ENCODE measurements at places on chromosomes 12 and 14.

GRCh38 chr12:116113398-116114130 lies 163.9 kb downstream of the MED13L start:
- DNase-seq = no peak

- DNase-seq = no peak
Measured at GRCh38 chr12:12281134-12281533, 14.3 kb upstream of the LRP6 start.

- no peak for DNase-seq
Measured at GRCh38 chr14:44490966-44491365, 16.1 kb downstream of the FSCB start.

DNA sequence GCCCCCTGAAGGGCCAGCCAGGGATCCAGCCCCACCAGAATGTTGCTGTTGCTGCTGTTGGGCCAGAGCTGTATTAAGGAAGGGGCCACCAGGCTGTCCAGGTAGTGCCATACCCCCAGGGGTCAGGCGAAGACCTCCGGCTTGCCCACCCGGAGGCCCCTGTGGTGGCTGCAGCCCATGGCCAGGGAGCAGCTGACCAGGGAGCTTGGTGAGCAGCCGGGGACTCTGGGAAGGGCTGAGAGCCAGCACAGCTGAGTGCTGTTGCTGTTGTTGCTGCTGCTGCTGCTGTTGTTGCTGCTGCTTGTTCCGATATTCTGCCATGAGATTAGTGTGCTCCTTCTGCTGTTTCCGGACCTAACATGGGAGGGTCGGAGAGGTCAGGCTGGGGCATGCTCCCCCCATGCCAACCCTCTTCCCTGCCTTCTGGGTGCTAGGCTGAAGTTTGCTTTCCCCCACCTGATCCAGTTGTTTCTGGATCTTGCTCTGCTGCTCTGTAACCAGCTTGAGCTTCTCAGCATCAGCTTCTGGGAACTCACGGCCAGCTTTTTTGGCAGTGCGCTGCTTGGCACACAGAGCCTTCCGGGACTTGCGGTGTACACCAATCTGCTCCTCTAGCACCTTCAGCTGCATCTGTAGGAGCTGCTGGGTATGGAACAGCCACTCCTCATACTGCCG lies 15.2 kb upstream of the PRKAG1 start:
- no peak for DNase-seq

DNA sequence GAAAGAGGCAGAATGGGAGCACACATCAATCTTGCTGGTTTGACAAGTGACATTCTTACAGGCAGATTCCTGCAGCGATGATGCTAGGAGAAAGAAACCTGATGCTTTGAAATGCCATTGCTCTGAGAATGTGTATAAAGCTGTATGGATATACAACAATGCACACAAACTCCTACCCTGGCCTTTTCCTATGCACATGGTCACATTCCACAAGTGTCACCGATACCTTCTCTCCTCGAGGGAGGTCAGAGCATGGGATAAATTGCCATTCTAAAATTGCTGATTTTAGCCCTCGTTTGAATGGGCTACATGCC lies 11.9 kb downstream of the FGF6 start:
- no peak for DNase-seq

- no peak for DNase-seq
Measured at GRCh38 chr12:58925751-58926150, 5.4 kb upstream of the LRIG3 start.

DNA sequence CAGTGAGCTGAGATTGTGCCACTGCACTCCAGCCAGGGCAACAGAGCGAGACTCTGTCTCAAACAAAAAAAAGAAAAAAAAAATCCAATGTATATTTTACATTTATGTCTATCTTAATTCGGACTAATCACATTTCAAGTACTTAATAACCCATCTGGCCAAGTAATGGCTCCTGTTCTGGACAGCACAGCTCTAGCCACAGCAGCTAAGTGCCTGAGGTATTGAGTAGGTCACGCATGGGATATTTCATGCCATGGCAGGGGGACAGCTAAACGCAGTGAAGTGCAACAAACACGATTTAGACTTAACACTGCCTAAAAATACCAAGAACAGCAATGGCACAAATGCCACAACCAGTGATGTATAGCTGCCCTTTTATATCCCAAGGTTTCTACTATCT lies 8.0 kb downstream of the BAZ1A start:
- DNase-seq = no peak

DNA sequence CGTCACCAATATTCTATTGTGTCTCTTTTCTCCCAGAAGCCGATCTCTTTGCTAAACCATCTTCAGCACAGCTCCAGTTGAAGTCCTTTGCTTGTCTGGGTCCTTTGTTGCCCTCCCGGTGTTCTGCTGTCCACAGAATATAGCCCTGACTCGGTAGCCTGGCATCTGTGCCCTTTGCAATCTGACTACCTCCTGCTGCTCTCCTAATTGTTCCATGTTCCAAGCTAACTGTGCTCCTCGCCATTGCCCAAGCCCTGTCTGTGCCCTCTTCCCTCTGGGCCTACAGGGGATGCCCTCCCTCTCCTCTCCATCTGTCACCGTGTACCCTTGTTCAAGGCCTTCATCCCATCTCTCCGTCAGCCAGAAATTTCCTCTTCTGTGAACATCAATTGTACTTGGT lies 306.3 kb downstream of the APAF1 start:
- DNase-seq = no peak

DNA sequence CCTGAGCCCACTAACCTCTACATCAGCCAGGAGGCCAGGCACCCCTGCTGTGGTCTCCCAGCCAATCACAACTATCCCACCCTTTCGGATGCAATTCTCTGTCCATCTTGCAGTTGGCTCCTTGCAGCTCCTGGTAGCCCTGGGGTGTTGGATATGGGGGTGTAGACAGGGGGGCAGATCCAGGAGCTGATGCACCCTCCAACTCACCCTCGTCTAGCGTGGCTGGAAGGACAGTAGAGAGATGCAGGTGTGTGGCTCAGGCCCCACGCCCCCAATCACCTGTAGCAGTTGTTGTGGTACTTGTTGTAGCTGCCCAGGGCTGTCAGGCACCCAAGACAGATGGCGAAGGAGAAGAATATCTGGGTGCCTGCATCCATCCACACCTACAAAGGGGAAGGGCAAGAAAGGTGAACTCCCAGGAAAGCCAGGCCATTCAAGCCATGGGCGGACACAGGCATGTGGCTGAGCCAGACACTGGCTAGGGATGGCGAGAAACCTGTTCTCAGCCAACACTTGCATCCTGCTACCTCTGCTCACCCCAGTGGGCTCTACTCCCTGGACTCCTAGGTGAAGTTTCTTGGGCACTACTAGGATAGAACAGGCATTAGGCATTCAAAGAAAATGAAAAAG lies 13.4 kb upstream of the SLC6A12 start:
- DNase-seq = no peak

- no peak for DNase-seq
Measured at GRCh38 chr12:102728506-102729242, 188.4 kb downstream of the PAH start.

DNA sequence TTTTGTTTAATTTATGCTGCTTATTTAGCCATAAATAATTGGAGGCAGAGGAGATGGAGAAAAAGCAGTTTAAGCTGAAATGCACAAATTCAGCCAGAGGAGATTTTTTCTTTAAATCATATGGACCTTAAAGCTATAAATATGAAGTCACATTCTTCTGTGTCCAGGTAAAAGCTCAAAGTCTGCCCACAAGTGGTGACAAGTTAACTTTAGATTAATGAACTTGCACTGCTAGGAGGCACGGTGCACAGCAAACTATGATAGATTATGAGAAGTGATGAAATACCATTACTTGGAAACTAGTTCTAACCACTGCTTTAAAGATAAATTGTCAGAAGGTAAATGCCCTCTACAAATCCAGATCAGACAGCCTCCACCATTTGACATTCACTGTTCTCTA lies 69.0 kb downstream of the IFT81 start:
- DNase-seq = no peak

DNA sequence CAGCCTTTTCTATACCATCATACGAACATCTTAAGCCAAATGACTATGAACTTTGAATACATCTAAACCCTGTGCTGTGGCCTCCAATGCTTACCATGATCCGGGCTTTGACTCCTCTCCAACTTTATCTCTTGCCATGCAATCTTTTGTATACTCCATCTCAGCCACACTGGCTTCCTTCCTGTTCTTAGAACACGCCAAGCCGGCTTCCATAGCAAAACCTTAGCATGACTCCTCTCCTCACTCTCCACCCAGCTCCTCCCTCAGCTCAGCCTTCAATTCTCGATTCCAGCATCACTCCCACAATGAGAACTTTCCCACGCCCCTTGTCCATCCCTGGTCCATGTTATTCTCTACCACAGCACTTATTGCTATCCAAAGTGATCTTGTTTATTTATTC lies 228.3 kb downstream of the NTF3 start:
- no peak for DNase-seq

DNA sequence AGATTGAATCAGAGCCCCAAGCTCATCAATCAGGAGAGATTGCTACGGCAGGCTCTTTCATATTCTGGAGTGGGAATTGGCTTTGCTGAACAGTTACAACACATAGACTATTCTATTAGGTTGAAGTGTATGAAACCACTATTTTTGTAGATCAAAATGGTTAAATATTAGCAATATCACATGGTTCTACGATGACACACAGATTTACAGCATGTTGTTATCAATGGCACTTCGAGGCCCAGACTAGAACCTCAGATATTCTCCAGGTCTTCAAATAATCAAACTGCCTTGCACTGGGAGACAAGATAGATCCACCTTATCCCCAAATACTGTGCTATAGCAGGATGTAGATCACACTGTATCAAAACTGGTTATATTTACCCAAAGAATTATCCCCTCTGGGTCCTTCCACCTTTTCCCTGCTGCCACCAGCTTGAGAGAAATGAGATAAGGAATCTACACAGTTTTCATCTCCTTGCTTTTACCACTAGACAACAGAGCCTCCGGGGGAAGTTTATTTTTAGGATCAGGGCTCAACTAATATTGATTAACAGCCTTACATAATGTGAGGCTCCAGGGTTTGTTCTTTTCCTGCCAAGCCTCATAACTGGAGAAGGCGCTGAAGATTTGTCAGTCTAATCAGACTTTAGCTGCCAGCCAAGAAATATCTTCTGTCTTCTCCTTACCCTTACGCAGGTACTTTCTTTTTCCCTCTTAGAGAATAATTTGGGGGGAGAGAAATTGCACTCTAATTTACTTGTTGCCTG lies 507.1 kb downstream of the DIO2 start:
- DNase-seq = no peak

- DNase-seq = no peak
Measured at GRCh38 chr12:131613186-131613585, 97.7 kb upstream of the SFSWAP start.

DNA sequence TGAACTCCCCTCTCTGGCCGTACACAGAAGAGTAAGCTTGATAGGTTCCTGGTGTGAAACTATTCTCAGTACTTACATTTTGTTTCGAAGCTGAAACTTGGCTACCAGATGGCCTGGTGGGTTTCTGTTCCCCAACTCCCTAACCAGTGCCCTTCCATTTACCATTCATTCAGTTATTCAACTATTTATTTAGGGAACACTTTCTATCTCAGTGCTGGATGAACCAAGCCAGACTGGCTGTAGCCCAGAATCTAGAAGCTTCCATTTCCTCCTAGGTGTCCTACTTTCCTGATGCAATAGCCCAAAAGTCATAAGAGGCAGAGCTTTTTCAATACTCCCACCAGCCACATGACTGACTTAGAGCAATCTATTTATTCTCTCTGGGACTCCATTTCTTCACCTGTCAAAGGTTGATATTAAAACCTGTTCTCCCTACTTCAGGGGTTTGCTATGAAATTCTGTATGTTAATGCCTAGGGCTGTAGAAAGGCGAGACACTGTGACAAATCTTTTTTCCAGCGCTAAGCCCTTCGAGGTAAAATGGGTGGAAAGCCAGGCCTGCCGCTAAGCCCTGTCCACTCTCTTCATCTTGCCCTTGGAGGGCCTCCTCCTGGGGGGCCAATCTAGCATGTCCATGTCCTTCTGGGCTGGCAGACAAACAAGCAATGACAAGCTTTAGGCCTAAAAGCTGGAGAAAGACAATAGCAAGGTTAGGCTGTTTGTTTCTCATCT lies 8.1 kb upstream of the IRF2BPL start:
- DNase-seq = no peak

DNA sequence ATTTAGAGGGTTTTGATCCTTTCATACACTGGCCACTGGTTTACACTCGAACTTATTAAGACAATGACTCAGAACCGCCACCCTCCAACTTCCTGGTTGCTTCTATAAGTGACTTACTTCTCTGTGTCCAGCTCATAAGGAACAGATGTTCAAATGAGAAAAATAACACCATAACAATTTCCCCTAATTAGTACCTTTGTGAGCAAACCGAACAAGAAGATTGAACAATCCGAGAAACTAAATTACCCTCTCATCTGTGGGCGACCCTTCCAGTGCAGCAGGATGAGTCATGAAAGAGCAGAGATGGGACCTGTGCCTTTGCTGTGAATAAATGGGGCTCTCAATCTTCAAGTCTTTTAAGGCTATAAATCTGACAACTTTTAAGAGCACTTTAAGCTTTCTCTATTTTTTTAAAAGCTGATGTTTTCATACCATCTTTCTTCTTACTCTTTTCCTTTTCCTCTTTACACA lies 146.8 kb upstream of the RASSF8 start:
- DNase-seq = no peak

DNA sequence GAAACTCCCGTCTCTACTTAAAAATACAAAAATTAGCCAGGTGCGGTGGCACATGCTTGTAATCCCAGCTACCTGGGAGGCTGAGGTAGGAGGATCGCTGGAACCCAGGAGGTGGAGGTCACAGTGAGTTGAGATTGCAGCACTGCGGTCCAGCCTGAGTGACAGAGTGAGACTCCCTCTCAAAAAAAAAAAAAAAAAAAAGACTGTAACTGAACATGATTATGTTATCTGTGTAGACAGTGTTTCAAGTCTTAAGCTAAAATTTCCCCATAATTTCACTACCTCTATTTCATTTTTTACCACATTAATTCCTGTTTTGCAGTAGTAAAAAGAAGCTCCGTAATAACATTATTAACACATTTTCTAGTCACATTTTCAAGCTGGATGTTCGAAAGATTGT lies 5.4 kb downstream of the PLBD1 start:
- DNase-seq = no peak

DNA sequence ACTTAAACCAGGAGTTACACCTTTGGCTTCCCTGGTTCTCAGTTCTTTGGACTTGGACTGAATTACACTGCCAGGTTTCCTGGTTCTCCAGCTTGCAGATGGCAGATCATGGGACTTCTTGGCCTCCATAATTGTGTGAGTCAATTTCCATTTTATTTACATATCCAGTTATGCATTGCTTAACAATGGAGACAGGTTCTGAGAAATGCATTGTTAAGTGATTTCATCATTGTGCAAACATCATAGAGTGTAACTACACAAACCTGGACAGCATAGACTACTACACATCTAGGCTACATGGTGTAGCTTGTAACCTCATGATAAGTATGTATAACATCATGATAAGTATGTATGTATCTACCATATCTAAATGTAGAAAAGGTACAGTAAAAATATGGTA lies 276.1 kb upstream of the BTG1 start:
- no peak for DNase-seq

- DNase-seq = no peak
Measured at GRCh38 chr12:89154743-89155499, 197.4 kb downstream of the DUSP6 start.

Measured in NCI-H146 (cell line).